ENCODE measurements at places on chromosomes 7 and 10. TPM values are rescaled to one million over a fixed set of nuclear protein-coding genes. Genes with fewer than 3 reads are reported as not detected.

DNA sequence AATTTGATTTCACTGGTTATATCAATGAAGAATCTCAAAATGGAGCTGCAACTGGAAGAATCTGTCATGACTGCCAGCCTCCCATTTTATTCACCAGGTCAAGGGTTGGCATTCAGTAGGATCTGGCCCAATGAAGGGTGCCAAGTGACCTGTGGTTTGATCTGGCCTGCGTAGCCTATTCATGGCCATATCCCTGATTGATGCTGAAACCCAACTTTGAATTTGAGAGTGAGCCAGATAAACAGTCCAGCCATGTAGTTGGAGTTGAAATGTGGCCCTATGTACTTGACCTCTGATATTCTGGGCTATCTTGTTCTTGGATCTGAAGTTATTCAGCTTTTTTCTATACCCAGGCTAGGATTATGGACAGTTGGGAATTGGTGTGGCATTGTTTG is 1.5 kb downstream of the MKLN1 start:
- H3K27me3 ChIP-seq: no peaks in the 10 kb centered on the region
- no peak for DNase-seq
- no peaks in the 10 kb centered on the region for H3K36me3 ChIP-seq
- H3K27ac ChIP-seq: no peak overlapping the region
- peak overlapping the region; percentile 87 for H3K4me3 ChIP-seq
- H3K4me1 ChIP-seq: peaks cover 26% of the 10 kb centered on the region

GRCh38 chr7:69162931-69163670 is 435.2 kb upstream of the AUTS2 start:
- H3K4me1 ChIP-seq: peaks cover 24% of the 10 kb centered on the region
- no peak overlapping the region for H3K27ac ChIP-seq
- H3K36me3 ChIP-seq: no peaks in the 10 kb centered on the region
- H3K4me3 ChIP-seq: no peak overlapping the region

- no peaks in the 10 kb centered on the region for H3K36me3 ChIP-seq
- H3K27me3 ChIP-seq: no peaks in the 10 kb centered on the region
- no peaks in the 10 kb centered on the region for H3K4me1 ChIP-seq
- H3K27ac ChIP-seq: no peak overlapping the region
- DNase-seq: no peak
- H3K4me3 ChIP-seq: peak overlapping the region; percentile 62
Measured at GRCh38 chr10:8331896-8332729, 277.6 kb downstream of the GATA3 start.

GRCh38 chr7:124310934-124311390 is 278.1 kb upstream of the TMEM229A start:
- H3K27me3 ChIP-seq: no peaks in the 10 kb centered on the region
- no peak for DNase-seq
- H3K4me1 ChIP-seq: no peaks in the 10 kb centered on the region
- no peaks in the 10 kb centered on the region for H3K36me3 ChIP-seq
- no peak overlapping the region for H3K27ac ChIP-seq

- no peak for DNase-seq
- H3K27me3 ChIP-seq: no peaks in the 10 kb centered on the region
- no peak overlapping the region for H3K4me3 ChIP-seq
- H3K4me1 ChIP-seq: no peaks in the 10 kb centered on the region
- H3K36me3 ChIP-seq: no peaks in the 10 kb centered on the region
Measured at GRCh38 chr10:84825330-84825729, 496.9 kb downstream of the CCSER2 start.

GRCh38 chr7:148153616-148154284 is 436.8 kb upstream of the C7orf33 start:
- peaks cover 10% of the 10 kb centered on the region for H3K4me1 ChIP-seq
- H3K36me3 ChIP-seq: no peaks in the 10 kb centered on the region
- no peak overlapping the region for H3K4me3 ChIP-seq
- H3K27me3 ChIP-seq: no peaks in the 10 kb centered on the region
- no peak overlapping the region for H3K27ac ChIP-seq
- no peak for DNase-seq

GRCh38 chr10:49400365-49400764 is 4.5 kb upstream of the DRGX start:
- H3K36me3 ChIP-seq: no peaks in the 10 kb centered on the region
- H3K27ac ChIP-seq: no peak overlapping the region
- H3K27me3 ChIP-seq: peaks cover 28% of the 10 kb centered on the region

GRCh38 chr10:16559236-16559773 is 37.6 kb upstream of the C1QL3 start:
- no peak overlapping the region for H3K4me3 ChIP-seq
- H3K4me1 ChIP-seq: no peaks in the 10 kb centered on the region
- DNase-seq: no peak

- no peaks in the 10 kb centered on the region for H3K36me3 ChIP-seq
- H3K27ac ChIP-seq: no peak overlapping the region
- no peaks in the 10 kb centered on the region for H3K27me3 ChIP-seq
- DNase-seq: no peak
Measured at GRCh38 chr10:93131986-93132385, 58.3 kb downstream of the CYP26A1 start.

GRCh38 chr7:114765331-114766040 is 156.4 kb upstream of the MDFIC start:
- H3K36me3 ChIP-seq: no peaks in the 10 kb centered on the region
- H3K4me1 ChIP-seq: no peaks in the 10 kb centered on the region
- no peak overlapping the region for H3K4me3 ChIP-seq
- no peak overlapping the region for H3K27ac ChIP-seq

GRCh38 chr7:5767066-5767465 is 14.4 kb downstream of the RNF216 start:
- H3K36me3 ChIP-seq: no peaks in the 10 kb centered on the region
- H3K27me3 ChIP-seq: no peaks in the 10 kb centered on the region
- no peak for DNase-seq
- H3K27ac ChIP-seq: peak overlapping the region; percentile 90

DNA sequence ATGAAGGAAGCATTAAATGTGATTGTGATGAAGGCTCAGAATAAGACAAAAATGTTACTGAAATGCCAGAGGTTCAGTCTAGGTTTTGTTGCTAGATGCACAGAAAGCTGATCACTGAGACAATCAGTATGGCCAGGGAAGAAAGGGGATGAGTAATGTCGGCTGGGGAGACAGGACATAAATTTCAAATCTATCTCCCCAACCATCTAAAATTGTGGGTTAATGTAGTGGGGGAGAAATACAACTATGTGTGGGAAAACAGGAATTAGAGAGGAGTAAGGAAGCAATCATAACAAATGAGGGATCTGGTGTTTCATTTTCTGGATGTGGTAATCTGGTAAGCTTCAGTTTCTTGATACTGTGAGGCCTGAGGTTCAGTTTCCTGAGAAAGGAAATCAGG is 1111.0 kb downstream of the XPNPEP1 start:
- H3K27ac ChIP-seq: no peak overlapping the region
- H3K4me3 ChIP-seq: no peak overlapping the region
- no peaks in the 10 kb centered on the region for H3K36me3 ChIP-seq
- H3K27me3 ChIP-seq: no peaks in the 10 kb centered on the region

DNA sequence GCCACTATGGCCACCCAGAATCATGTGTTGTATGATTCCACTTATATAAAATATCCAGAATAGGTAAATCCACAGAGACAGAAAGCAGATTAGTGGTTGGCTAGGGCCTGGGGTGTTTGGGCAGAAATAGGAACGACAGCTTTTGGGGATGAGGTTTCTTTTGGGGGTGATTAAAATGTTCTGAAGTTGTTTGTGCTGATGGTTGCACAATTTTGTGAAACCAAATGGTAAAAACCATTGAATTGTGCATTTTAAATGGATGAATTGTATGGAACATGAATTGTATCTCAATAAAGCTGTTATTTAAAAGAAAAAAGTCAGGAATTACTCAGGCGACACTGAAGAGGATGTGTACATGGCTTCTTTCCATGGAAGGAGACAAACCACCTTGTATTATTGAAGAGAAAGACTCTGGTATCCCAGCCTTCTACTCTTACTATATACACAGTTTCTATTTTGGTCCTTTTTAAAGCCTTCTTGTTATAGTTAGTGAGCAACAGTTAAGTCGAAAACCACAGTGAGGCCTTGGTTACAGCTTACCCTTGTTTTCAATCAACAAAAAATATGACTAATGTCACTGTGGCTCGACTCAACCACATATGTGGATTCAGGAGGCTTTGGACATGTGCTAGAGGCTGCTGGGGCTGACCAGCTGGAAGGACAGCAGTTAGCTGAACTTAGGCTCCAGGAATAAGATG is 57.1 kb upstream of the KMT2E start:
- H3K4me1 ChIP-seq: peaks cover 48% of the 10 kb centered on the region
- no peaks in the 10 kb centered on the region for H3K27me3 ChIP-seq
- H3K27ac ChIP-seq: peak overlapping the region; percentile 71

HIPK2 gene
- total RNA-seq: 49.4 TPM

- H3K27me3 ChIP-seq: no peaks in the 10 kb centered on the region
- no peak for DNase-seq
- H3K36me3 ChIP-seq: no peaks in the 10 kb centered on the region
- H3K27ac ChIP-seq: no peak overlapping the region
Measured at GRCh38 chr7:140276001-140276400, 99.2 kb upstream of the KDM7A start.

- H3K27ac ChIP-seq: peak overlapping the region; percentile 30
- peaks cover 4% of the 10 kb centered on the region for H3K4me1 ChIP-seq
Measured at GRCh38 chr7:150568714-150569113, 1.5 kb downstream of the GIMAP4 start.

DNA sequence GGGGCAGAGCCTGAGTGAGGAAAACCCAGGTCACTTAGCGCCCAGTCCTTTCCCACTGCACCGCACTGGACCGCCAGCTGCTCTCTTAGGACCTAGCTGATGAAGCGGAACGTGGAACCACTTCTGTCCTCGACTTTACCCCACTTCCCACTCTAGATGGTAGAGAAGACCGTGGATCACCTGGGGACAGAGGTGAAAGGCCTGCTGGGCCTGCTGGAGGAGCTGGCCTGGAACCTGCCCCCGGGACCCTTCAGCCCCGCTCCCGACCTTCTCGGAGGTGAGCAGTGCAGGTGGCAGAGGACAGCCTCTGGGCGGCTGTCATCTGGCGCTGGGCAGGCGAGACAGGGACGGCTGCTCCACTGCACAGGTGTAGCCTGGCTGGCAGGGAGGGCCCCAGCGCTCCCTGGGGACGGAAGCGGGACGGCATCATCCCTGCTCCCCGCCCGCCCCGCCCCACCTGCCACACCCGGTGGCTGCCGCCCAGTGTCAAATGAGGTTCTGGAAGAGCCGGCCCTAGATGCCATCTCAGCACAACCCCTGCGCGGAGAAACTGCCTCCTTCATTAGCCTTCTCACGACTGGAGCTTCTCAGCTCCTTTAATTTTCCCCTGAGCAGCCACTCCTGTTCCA is 11.7 kb downstream of the PLAC9 start:
- H3K4me3 ChIP-seq: peak overlapping the region; percentile 35
- H3K27ac ChIP-seq: no peak overlapping the region
- no peak for DNase-seq
- H3K27me3 ChIP-seq: no peaks in the 10 kb centered on the region
- peaks cover 19% of the 10 kb centered on the region for H3K4me1 ChIP-seq

DNA sequence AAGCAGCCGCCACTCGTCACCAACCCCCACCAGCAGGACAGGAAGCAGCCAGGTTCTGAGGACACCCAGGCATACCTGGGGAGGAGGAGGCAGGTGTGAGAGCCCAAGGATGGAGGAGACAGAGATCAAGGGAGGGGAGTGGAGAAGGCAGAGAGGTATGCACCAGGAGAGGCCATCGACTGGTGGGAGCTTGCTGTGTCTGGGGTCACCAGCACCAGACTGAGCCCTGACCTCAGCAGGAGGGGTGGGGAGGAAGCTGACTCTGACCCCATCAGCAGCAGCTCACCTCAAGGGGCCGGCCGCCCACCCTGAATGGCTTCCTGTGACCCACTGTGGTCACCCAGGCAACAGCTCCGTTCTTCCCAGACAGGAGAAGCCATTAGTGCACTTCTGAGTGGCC is 7.8 kb downstream of the VIPR2 start:
- H3K27ac ChIP-seq: no peak overlapping the region
- H3K27me3 ChIP-seq: no peaks in the 10 kb centered on the region
- DNase-seq: no peak
- H3K4me1 ChIP-seq: peaks cover 4% of the 10 kb centered on the region
- H3K36me3 ChIP-seq: peaks cover 5% of the 10 kb centered on the region
- H3K4me3 ChIP-seq: no peak overlapping the region

DNA sequence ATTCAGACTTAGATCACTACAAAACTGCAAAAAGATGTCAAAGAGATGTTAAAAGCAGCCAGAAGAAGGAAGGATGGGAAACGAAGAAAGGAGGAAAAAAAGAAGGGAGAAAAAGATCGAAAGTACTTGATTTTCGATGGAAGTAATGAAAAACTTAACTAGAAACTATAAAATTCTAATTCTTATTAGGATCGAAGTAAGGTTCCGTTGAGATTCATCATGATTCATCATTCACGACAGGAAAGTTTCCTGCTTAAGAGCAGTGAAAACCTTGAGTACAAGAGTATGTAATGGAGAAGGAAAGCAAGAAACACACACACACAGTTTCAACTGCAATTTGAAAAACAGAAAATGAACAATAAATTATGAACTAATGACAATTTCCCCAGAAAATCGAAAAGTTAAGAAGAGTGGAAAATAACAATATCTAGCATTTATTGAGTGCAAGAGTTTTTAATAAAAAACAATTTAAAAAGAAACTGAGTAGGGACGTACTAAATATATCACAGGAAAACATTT is 1.1 kb upstream of the ING3 start:
- no peaks in the 10 kb centered on the region for H3K27me3 ChIP-seq
- H3K4me1 ChIP-seq: peaks cover 8% of the 10 kb centered on the region
- peak overlapping the region; percentile 80 for H3K4me3 ChIP-seq
- peaks cover 3% of the 10 kb centered on the region for H3K36me3 ChIP-seq
- no peak overlapping the region for H3K27ac ChIP-seq
- DNase-seq: no peak

GRCh38 chr10:60892571-60892970 is 51.4 kb downstream of the RHOBTB1 start:
- DNase-seq: no peak
- H3K4me1 ChIP-seq: peaks cover 21% of the 10 kb centered on the region
- H3K36me3 ChIP-seq: peaks cover 6% of the 10 kb centered on the region
- H3K27ac ChIP-seq: no peak overlapping the region
- no peak overlapping the region for H3K4me3 ChIP-seq
- H3K27me3 ChIP-seq: no peaks in the 10 kb centered on the region

- no peak overlapping the region for H3K27ac ChIP-seq
- no peak overlapping the region for H3K4me3 ChIP-seq
- no peaks in the 10 kb centered on the region for H3K27me3 ChIP-seq
- no peaks in the 10 kb centered on the region for H3K36me3 ChIP-seq
- no peak for DNase-seq
- H3K4me1 ChIP-seq: no peaks in the 10 kb centered on the region
Measured at GRCh38 chr10:130854151-130854550, 457.4 kb downstream of the TCERG1L start.

GRCh38 chr7:102860351-102860811 is 52.4 kb upstream of the LRRC17 start:
- no peak overlapping the region for H3K27ac ChIP-seq
- no peak for DNase-seq
- H3K27me3 ChIP-seq: no peaks in the 10 kb centered on the region
- no peaks in the 10 kb centered on the region for H3K36me3 ChIP-seq
- H3K4me1 ChIP-seq: peaks cover 12% of the 10 kb centered on the region

- no peak for DNase-seq
- no peaks in the 10 kb centered on the region for H3K4me1 ChIP-seq
- no peaks in the 10 kb centered on the region for H3K36me3 ChIP-seq
- H3K27me3 ChIP-seq: no peaks in the 10 kb centered on the region
- no peak overlapping the region for H3K27ac ChIP-seq
Measured at GRCh38 chr7:32263611-32264010, 193.4 kb upstream of the PDE1C start.
